ENCODE measurements at places on chromosomes 3 and 15.

DNA sequence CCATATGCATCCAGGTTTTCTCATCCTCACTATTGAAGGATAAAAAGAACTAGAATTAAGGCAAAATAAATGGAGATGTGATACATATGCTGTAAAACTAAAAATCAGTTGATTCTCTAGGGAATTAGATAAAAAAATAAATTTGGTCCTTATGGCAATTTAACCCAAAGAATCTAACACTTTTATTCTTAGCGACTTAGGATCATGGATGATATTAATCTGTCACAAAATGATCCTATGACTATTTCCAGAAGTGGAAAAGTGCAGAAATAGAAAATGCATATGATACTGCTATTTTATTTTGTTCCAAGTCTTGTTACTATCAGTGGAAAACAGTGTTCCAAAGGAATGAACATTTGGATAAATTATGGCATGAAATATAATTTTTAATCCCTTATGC is 746.3 kb downstream of the ROBO2 start:
- no peak for DNase-seq

GRCh38 chr15:93252780-93253179 is 163.8 kb upstream of the RGMA start:
- DNase-seq = no peak

GRCh38 chr3:187255314-187255713 is 36.2 kb downstream of the MASP1 start:
- DNase-seq = no peak

DNA sequence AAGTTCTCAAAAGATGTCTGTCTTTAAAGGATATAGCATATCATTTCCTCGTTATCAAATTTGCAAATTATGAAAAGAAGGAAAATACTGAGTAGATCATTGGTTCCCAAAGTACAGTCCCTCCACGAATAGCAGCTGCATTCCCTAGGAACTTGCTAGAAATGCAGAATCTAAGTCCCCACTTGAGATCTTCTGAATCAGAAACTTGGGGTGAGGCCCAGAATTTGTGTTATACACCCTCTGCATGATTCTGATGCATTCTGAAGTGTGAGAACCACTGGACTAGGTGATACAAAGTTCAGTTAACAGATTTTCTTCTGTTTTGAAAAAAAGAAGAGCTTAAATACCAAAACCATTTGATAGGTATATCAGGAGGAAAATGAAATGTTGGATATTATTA is 77.1 kb downstream of the SLC25A26 start:
- DNase-seq = no peak

GRCh38 chr3:112132088-112132487 is 960 bp downstream of the GCSAM start:
- no peak for DNase-seq

DNA sequence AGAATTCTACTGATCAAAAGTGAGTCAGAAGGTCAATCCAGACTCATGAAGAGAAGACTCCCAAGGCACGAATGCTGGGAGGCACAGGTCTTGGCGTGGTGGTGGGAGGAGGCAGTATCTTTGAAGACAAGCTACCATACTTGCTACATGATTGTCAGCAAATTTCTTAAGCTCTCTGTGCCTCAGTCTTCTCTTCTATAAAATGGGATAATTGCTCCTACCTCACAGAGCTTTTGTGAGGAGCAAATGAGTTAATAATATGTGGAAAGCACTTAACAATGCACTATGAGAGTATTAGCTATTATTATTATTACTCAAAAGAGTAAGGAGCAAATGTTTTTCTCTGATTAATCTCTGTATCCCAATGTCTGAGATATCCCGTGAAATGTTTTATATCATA is 36.2 kb downstream of the EHD4 start:
- no peak for DNase-seq

DNA sequence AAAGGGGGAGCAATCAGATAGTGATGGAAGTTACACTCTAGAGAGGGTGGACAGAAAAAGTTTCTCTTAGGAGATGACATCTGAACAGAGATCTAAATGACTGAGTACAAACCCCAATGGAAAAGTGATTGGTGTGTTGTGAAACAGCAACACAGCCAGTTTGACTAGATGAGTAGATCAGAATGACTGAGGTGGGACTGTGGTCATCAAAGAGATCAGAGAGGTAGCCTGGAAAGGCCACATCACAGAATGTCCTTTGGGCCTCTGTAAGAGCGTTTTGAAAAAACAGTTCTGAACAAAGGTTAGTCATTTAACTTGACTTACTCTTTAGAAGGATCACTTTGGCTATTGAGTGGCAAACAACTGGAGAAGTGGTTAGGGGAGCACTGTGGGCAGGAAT is 10.6 kb downstream of the LRRC58 start:
- no peak for DNase-seq

DNA sequence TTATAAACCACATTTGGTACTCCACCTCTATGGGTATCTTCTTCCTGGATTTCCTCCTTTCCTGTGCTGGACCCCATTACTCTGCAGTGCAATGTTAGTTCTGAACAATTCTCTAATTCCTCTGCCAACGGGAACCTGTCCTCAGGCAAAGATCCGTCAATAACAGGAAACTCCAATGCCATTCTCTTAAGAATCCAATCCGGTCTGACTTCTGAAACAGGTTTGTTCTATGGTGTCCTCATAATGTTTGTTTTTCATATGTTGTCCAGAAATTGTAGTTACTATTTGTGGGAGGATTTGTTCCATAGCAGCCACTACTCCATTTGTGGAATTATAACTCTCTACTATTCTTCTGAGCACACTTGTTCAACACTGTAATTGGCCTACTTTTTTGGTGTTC is 112.7 kb downstream of the TBL1XR1 start:
- DNase-seq = no peak

DNA sequence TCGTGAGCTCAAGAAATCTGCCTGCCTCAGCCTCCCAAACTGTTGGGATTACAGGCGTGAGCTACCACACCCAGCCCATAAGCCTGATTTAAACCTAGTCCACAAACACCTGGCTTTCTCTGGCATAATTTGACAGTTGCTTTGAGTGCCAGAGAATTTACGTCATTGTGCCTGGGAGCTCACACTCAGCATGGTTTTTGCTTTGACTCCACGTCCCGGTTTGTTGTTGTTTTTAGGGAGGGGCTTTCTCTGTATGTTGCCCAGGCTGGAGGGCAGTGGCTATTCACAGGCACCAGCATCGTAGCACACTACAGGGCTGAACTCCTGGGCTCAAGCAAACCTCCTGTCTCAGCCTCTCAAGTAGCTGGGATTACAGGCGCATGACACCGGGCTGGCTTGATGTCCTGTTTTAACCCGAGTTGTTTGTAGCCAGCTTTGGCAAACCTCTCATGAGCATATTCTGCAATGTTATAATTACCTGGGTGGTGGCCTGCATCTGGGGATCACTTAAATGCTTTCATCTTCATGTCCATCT is 32.7 kb downstream of the CEMIP start:
- DNase-seq = no peak

- DNase-seq = no peak
Observed at GRCh38 chr15:98859149-98859548, 148.4 kb downstream of the PGPEP1L start.

GRCh38 chr3:86914670-86915069 is 76.3 kb downstream of the VGLL3 start:
- DNase-seq = no peak

DNA sequence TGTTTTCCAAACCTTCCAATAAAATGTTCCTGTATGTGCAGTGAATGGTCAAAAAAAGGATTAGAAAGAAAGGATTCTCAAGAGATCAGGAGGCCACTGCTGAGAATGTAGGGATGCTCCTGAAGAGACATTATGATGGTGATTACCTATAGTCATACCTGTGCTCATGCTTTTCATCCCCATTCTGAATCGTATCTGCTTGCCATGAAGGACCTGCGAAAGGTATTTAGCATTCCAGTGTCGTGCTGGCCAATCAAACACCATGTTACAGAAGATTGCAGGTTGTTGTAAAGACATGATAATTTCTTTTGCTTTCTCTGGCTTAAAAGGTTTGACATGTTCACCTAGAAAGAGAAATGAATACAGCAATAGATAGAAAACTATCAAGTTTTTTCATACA is 16.1 kb downstream of the HSPBAP1 start:
- DNase-seq = no peak

DNA sequence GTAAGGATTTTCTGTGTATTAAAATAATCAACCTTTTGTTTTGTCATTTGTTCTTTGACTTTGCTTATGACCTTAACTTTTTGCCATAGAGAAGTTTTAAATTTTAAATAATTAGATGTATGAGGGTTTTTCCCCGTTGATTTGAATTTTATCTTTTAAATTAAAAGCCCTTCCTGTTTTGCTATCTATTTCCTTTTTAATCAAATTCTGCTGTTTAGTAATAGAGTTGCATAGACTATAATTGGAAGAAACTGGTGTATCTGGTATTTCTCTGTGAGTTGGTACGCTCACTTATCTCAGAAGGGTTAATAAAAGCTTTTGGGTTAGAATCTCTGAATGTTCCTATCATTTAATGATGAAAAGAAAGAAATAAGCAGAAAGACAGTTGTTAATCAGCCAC is 82.2 kb downstream of the LRRC3B start:
- no peak for DNase-seq

DNA sequence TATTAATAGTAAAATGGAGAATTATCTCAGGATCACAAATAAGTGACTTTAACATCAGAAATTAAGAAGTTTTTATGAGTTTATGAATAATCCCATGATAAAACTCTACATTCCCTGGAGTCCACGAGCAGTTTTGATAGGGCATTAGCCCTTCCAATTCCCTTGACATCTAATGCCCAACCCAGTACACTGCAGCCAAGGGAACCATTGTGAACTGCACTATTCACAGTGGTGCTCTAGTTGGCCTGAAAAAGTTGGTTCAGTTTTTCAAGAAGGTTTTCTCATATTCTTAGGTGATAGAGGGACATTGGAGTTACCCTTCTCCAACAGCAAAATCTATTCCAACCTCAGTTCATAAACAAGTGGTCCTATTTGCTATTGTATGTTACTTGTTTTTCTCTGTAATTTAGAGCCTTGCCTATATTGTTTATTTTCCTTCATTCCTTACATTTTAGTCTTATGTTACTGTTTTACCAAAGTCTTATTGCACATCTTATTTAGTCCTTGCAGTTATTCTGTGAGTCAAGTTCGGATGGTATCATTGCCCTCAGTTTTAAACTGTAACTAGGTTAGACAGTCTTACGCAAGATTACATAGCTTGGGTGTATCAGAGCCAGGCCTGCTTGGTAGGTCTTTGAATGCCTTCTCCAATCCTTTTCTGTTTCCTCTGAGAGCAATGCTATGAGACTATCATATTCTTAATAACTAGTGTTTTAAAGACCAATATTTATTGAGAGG is 57.9 kb upstream of the SAMMSON start:
- DNase-seq = no peak

- no peak for DNase-seq
Observed at GRCh38 chr15:33028495-33028894, 166.0 kb downstream of the FMN1 start.

- no peak for DNase-seq
Observed at GRCh38 chr3:115071166-115071565, 75.9 kb downstream of the ZBTB20 start.

- no peak for DNase-seq
Observed at GRCh38 chr3:77122652-77123051, 82.8 kb downstream of the ROBO2 start.

DNA sequence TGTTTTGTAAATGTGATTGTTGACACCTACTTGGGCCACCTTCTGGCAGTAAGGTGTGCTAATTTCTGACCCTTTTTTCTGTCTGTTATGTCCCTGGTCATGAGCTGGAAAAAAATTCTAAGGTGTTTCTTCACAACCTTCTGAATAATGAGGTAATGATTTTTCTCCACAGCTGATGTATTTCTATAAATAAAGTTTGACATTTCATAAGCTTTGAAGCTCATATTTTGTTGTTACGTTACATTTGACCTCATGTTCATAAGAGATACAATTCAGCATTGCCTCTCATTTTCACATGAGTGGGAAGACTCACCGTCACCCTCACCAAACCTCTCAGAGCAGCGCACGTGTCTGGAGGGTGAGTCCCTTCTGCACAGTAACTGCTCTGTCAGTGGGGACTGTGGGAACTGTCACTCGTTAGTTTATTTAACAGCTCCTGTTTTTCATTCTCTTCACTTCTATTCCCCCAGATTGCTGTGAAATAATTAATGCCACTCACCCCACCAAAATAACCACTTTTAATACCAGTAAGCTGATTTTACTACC is 140.9 kb downstream of the PLCL2 start:
- no peak for DNase-seq

DNA sequence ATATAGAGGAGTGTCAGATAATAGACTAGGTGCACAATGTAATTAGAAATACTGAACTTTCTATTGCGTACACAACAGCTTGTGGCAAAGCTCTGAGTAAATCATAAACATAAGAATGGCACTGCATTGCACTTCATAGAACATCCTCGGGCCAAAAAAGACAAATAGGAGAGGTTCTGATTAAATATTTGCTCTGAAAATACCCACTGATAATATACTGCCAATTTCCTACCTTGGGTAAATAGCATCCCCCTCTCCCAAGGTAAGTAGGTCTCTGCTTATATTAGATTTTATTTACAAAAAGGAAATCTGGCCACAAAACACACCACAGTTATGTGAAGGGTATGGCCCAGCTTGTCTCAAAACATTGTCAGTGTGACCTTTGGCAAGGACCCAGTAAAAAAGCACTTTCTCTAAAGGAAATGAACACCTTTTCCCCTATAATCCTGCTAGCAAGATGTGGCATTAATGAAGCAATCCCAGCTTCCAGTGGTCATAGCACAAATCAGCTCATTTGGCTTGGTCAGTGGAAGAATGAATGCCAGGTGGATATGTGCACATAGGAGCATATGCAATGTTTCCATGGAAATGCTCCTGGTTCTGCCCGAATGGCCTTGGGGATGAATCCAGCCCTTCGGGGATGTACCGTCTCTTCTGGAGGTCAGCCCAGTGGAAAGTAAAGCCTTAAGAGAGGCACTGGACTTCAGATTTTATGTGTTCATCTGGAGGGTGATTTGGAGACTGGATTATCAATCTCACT is 315.9 kb downstream of the LSAMP start:
- no peak for DNase-seq

DNA sequence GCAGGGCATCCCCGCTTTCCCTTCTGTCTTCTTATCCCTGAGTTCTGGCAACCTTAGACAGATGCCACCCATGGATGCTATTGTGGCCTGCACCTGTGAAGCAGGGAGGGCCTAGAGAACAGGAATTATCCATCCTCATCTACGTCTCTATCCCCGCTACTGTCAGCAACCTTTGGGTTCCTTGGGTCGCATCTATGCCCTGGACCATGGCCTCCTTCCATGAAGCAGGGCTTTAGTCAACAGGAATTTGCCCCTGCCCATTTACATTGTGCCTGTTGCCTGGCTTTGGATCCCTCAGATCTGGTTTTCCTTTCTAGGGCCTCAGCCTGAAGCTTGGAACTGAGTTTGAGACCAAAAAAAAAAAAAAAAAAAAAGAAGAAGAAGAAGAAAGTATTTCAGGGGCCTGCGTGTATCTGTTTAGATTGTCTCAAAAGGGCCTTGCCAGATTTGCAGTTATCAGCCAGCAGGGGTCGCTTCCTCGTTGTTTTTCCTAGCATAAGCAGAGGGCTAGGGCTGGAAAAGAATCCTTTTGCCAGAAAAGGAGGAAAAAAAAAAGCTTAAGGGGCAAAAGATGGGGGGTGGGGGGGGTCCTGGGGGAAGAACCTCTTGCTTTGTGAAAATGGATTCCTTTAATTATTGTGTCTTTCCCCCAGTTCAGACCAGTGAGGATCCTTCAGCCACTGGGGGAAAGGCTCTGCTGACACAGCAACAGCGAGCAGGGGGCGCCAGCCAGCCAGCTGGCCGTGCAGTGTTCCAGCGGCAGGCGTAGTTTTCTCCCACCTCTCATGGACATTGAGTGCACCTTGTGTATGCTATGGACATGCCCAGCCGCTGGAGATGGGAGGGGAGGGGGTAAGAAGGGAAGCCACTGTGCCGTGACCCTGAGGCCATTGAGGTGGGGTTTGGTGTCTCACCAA is 65.7 kb upstream of the ALDH1L1 start:
- DNase-seq = no peak

GRCh38 chr3:108511490-108511889 is 1.1 kb upstream of the MYH15 start:
- DNase-seq = no peak

All from activated T-cell treated with anti-CD3 and anti-CD28 coated beads, Interleukin-2, amount 50 U/mL, for 1 hour (primary cell).